ENCODE measurements at places on chromosomes 6 and 20.

DNA sequence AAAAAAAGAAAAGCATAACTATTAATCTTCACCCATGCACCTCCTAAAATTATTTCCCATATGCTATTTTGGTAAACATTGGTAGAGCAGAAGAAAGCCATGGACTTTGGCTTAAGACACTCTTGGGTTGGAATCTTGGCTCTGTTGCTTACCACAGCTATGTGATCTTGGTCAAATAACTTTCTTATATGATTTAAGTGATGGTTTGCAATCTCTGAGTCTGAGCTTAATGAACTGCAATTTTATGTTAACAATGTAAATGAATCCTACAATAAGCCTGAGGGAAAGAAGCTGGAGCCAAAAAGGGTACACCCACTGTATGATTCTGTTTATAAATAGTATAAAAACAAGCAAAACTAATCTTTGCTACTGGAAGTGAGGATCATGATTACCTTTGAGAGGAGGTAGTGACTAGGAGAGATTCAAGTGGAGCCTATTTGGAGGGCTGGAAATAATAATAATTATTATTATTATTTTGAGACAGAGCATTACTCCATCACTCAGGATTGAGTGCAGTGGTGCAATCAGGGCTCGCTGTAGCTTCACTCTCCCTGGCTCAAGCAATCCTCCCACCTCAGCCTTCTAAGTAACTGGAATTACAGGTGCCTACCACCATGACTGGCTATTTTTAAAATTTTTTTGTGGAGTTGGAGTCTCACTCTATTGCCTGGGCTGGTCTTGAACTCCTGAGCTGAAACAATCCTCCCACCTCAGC, 34.5 kb downstream of the ABRACL start:
- no peak overlapping the region for H3K27ac ChIP-seq
- peaks cover 11% of the 10 kb centered on the region for H3K27me3 ChIP-seq
- H3K4me3 ChIP-seq, result no peak overlapping the region
- no peaks in the 10 kb centered on the region for H3K36me3 ChIP-seq
- no peaks in the 10 kb centered on the region for H3K4me1 ChIP-seq

DNA sequence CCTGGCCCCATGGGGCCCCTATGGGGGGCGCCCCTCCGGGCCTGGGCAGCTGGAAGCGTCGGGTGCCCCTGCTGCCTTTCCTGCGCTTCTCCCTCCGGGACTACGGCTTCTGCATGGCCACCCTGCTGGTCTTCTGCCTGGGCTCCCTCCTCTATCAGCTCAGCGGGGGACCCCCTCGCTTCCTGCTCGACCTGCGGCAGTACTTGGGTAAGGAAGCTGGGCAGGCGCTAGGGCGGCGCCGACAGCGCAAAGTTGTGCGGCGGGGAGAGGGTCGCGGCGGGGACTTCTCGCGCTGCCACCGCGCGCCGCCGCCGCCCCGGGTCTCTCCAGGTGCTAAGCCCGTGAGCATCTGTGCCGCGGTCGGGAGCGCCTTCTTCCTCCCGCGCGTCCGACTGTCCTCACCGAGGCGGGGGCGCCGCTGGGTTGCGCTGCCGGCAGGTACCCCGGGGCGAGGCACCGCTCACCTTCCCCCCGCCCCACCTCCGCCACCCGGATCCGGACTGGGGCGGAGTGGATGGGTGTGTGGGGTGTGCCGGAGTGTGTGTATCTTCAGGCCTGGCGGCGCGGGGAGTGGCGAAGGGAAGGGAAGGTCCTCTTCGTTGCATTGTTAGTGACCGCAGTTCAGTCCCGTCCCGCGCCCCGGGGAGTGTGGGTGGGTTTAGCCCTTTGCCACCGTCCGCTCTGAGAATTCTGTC, 788 bp downstream of the UST start:
- no peak overlapping the region for H3K27ac ChIP-seq
- DNase-seq, result no peak
- no peaks in the 10 kb centered on the region for H3K4me1 ChIP-seq
- no peaks in the 10 kb centered on the region for H3K36me3 ChIP-seq
- H3K27me3 ChIP-seq, result peaks cover 12% of the 10 kb centered on the region
- no peak overlapping the region for H3K4me3 ChIP-seq

GRCh38 chr6:12001004-12001705, 11.0 kb upstream of the HIVEP1 start:
- H3K36me3 ChIP-seq, result no peaks in the 10 kb centered on the region
- no peak for DNase-seq
- H3K4me3 ChIP-seq, result no peak overlapping the region
- no peaks in the 10 kb centered on the region for H3K27me3 ChIP-seq

GRCh38 chr6:138795809-138796603, at the start of gene ECT2L:
TSS of gene ECT2L (plus strand) at chr6:138796087. CDS start at chr6:138813275, 17,188 bp downstream.
- H3K27ac ChIP-seq, result no peak within 1 kb of the TSS
- DNase-seq, result no peak
- H3K4me3 ChIP-seq, result no peak within 1 kb of the TSS
- H3K36me3 ChIP-seq, result no peaks in the 10 kb centered on the region

- DNase-seq, result no peak
- H3K27ac ChIP-seq, result no peak overlapping the region
- peaks cover 11% of the 10 kb centered on the region for H3K4me1 ChIP-seq
- peaks cover 24% of the 10 kb centered on the region for H3K27me3 ChIP-seq
- H3K4me3 ChIP-seq, result no peak overlapping the region
Measured at GRCh38 chr20:57179265-57179664, 87.2 kb downstream of the BMP7 start.

- H3K27ac ChIP-seq, result peak overlapping the region; percentile 74
- H3K27me3 ChIP-seq, result no peaks in the 10 kb centered on the region
- H3K4me3 ChIP-seq, result no peak overlapping the region
- H3K36me3 ChIP-seq, result no peaks in the 10 kb centered on the region
- peak; percentile 74 for DNase-seq
Measured at GRCh38 chr6:18053555-18054445, 66.4 kb upstream of the KIF13A start.

GRCh38 chr20:6886065-6886729, 118.7 kb downstream of the BMP2 start:
- H3K27me3 ChIP-seq, result no peaks in the 10 kb centered on the region
- no peaks in the 10 kb centered on the region for H3K4me1 ChIP-seq
- no peak overlapping the region for H3K27ac ChIP-seq
- H3K36me3 ChIP-seq, result no peaks in the 10 kb centered on the region
- no peak overlapping the region for H3K4me3 ChIP-seq
- no peak for DNase-seq

- H3K27me3 ChIP-seq, result no peaks in the 10 kb centered on the region
- no peak overlapping the region for H3K4me3 ChIP-seq
- H3K27ac ChIP-seq, result no peak overlapping the region
- no peak for DNase-seq
- no peaks in the 10 kb centered on the region for H3K36me3 ChIP-seq
Measured at GRCh38 chr20:17326096-17326495, 99.3 kb downstream of the PCSK2 start.

DNA sequence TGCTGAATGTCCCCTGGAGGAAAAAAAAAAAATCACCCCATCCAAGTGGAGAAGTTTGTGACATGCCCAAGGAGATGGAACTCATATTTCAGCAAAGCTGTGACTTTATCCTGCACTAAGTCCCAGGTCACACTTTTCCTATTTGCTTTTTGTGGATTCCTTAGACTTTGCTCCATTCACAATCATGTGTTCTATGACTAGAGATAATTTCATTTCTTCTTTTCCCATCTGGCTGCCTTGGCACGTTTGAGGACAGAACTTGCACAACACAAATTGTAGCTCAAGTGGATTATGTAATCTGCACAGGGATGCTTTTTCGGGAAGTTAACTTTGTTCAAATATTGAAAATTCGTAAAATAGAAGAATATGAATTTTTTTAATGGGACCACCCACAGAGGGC, 100.7 kb upstream of the PTPN1 start:
- no peaks in the 10 kb centered on the region for H3K4me1 ChIP-seq
- 0 out of 2 replicates have a peak, but pooled peaks cover 2% of the 10 kb centered on the region for H3K27me3 ChIP-seq
- no peaks in the 10 kb centered on the region for H3K36me3 ChIP-seq
- no peak for DNase-seq
- H3K27ac ChIP-seq, result no peak overlapping the region

DNA sequence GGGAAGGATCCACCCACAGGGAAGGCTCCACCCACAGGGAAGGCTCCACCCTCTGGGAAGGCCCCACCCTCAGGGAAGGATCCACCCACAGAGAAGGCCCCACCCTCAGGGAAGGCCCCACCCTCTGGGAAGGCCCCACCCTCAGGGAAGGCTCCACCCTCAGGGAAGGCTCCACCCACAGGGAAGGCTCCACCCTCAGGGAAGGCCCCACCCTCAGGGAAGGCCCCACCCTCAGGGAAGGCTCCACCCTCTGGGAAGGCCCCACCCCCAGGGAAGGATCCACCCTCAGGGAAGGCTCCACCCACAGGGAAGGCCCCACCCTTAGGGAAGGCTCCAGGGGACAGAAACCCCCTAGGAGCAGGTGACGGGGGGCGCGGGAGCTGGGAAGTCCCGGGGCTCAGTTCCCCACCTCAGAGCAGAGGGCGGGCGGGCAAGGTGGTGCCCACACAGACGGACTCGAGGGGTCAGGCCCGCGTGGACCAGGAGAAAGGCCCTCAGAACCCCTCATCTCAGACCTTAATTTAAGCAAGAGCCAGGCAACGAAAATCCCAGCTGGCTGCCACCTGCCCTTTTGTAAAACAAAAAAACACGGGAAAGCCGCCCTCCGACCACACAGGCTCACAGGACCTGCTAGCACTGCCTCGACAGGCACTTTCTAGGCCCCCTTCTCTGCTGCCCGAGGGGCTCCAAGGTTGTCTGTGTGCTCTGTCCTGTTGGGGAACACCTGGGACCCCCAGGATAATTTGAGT, 39.7 kb downstream of the KCNQ2 start:
- H3K27ac ChIP-seq, result no peak overlapping the region
- H3K27me3 ChIP-seq, result peaks cover 26% of the 10 kb centered on the region
- peak; percentile 47 for DNase-seq
- no peaks in the 10 kb centered on the region for H3K4me1 ChIP-seq
- no peaks in the 10 kb centered on the region for H3K36me3 ChIP-seq
- H3K4me3 ChIP-seq, result no peak overlapping the region

DNA sequence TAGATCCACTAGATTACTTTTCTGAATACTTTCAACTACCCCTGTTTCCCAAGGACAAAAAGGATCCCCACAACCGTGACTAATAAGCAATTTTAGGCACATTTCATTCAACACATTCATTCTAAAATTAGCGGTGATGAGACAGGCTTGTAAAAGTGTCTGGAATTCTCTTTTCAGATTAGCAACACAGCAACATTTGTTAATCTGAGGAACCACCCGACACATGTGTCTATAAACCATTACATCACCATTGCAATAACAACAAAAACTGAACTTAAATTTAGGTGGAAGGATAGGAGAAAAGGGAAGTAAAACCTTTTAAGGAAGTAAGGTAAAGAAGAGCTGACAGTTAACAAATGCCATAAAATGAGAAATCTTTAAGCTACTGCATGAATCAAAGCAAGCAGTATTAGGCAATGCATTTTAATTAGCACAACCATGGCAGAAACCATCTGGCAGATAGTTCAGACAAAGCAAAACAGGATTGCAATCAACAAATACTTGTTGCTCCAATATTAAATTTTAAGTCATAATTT, 49.1 kb downstream of the MAP3K7 start:
- no peak overlapping the region for H3K4me3 ChIP-seq
- DNase-seq, result peak; percentile 23
- H3K27ac ChIP-seq, result peak overlapping the region; percentile 49
- peaks cover 26% of the 10 kb centered on the region for H3K36me3 ChIP-seq

- no peaks in the 10 kb centered on the region for H3K4me1 ChIP-seq
- H3K27me3 ChIP-seq, result no peaks in the 10 kb centered on the region
- no peak for DNase-seq
- H3K4me3 ChIP-seq, result no peak overlapping the region
- no peaks in the 10 kb centered on the region for H3K36me3 ChIP-seq
Measured at GRCh38 chr20:20102716-20103258, 50.5 kb downstream of the CFAP61 start.

GRCh38 chr6:84546427-84546914, 217.9 kb downstream of the TBX18 start:
- H3K27me3 ChIP-seq, result 0 out of 2 replicates have a peak, but pooled peaks cover 5% of the 10 kb centered on the region
- H3K4me3 ChIP-seq, result no peak overlapping the region
- H3K36me3 ChIP-seq, result no peaks in the 10 kb centered on the region
- no peak for DNase-seq
- H3K27ac ChIP-seq, result no peak overlapping the region

DNA sequence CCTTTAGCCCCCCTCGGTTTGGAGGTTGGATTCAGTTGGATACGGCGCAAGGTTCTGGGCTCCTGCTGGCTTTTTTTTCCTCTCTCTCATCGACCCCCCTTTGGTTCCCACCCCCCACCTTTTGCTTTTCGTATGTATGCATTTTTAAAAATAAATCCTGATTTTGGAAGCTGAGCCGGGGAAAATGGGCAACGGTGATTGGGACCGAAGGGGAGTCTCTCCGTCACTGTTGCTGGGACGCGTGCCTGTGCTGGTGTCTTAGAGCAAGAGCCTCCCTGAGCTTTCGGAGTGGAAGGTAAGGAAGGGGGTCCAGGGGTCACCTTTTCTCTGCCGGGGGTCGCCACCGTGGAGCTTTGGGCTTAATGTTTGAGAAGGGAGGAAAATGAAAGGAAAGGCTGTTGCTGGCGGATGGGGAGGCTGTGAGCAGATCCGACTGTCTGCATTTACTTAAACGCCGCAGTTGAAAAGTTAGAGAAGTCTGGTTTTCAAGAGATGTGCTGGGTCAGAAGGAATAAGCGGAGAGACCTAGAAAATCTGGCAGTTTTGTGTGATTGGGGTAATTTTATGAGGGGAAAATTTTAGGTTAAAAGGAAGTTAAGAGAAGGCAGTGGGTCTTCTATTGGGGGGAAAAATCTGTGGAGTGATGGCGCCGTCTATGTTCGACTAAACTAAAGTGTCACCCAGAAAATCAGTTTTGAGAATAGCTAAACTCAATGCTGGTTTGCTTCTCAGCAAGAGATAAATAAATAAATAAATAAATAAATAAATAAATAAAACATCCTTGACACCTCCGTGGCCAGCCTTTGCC, 828 bp downstream of the ADGRB3 start:
- peak; percentile 41 for DNase-seq
- peaks cover 31% of the 10 kb centered on the region for H3K4me1 ChIP-seq
- peak overlapping the region; percentile 72 for H3K27ac ChIP-seq
- H3K36me3 ChIP-seq, result no peaks in the 10 kb centered on the region

DNA sequence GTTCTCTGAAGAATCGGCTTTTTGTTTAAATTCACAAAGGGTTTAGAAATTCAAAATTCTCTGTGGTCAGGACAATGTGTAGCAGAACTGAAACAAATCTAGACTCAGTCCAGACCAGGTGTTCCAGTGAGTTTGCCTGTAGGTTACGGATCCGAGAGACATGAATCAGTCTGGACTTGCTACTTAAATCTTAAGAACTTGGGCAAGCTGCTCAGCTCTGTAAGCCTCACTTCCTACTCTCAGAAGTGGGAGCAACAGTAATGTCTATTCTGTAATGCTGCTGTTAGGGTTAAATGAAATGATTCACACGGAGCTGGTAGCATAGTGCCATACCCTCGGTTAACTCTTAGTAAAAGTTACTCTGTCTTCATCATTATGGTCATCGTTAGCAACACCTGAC, 37.7 kb downstream of the HECA start:
- H3K27ac ChIP-seq, result no peak overlapping the region
- H3K4me1 ChIP-seq, result no peaks in the 10 kb centered on the region
- H3K36me3 ChIP-seq, result no peaks in the 10 kb centered on the region

DNA sequence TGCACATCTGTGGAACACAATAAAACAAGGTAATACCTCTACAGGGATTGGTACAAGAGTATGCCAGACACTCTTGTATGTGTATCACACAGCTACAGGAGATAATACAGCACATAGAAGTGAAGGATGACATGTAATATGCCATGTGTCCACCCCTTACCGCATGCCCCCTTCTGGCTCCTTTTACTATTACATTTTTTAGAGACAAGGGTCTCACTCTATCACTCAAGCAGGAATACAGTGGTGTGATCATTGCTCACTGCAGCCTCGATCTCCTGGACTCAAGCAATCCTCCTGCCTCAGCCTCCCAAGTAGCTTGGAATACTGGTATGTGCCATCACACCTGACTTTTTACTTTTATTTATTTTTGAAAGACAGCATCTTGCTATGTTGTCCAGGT, 4.2 kb upstream of the NCR3 start:
- H3K4me3 ChIP-seq, result no peak overlapping the region
- no peak overlapping the region for H3K27ac ChIP-seq
- peak; percentile 74 for DNase-seq

Data from K562 (cell line).